Hepatocyte (in vitro differentiated cells): ENCODE measurements at places on chromosomes 7 and 10.

DNA sequence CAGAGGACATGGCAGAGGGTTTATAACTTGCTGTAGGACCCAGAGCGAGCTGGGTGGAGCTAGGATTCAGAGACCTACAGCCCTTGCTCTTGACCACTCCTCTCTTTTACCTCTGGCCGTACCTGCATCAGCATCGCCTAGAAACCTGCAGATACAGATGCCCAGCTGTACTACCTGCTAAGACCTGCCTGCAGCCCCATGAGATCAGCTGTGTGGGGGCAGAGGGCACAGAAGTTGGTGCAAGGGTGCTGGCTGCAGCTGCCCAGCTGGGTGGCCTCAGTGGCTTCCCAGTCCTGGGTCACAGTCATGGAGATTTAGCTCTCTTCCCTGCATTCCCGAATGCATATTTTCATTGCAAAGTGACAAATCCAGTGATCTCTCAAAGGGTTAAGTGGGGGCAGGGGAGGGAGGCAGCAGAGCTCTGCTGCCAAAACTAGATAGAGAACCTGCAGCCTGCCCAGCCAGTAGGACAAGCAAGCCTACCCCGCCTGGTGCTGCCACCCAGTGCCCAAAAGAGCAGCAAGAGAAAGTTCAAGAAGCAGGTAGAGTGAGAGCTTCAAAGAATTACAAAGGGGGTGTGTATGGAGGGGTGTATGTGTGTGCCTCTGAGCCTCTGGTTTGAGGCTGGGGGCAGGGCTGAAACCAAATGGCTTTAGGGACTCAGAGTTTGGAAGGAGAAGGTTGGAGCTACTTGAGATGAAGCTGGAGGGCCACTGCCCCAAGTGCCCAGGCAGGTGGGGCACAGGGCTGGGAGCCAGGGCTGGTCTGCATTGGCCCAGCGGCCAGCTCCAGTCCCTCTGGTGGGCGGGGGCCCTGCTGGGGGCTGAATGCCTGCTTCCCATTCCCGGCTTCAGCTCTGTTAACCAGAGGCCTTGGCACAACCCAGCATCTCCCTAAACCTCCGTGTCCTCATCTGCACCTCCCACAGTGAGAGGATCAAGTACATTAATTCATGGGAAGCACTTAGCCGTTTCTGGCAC lies 6.9 kb downstream of the FAM241B start:
- H3K27me3 ChIP-seq, result no peaks in the 10 kb centered on the region
- H3K4me3 ChIP-seq, result no peak overlapping the region
- no peak for DNase-seq
- no peaks in the 10 kb centered on the region for H3K36me3 ChIP-seq
- H3K27ac ChIP-seq, result no peak overlapping the region

DNA sequence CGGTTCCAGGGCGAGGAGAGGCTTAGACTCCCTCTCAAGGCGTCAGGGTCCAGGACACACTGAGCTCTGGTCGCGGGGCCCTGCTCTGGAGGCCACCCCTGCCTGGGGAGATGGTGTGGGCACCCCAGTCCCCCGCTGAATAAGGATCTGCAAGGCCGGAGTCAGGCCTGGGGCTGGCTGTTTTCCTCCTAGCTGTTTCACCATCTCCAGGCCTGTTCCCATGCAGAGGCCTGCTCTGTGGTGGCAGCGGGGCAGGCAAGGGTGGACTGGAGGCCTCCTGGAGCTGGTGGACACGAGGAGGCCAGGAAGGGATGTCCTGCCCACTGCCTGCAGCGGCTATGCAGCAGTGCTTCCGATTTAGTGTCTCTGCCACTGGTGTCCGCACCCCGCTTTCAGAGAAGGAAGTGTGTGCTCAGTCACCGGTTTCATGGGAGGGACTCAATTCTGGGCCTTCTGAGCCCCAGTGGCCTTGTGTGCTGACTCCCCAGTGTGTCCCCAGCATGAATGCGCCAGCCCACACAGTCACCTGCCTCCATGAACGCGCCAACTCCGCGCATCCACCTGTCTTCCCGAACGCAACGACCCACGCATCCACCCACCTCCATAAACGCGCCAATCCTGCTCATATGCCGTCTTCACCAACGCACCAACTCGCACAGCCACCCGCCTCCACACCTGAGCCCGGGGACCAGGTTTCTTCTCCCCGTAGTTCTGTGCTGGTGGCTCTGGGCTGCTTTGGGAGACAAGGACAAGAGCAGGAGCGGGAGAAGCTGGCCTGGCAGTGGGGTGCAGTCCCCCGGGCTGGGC lies 14.5 kb upstream of the GPR146 start:
- H3K4me3 ChIP-seq, result no peak overlapping the region
- DNase-seq, result no peak
- H3K27ac ChIP-seq, result peak overlapping the region; percentile 82
- no peaks in the 10 kb centered on the region for H3K36me3 ChIP-seq
- H3K27me3 ChIP-seq, result no peaks in the 10 kb centered on the region

- peak overlapping the region; percentile 16 for H3K27ac ChIP-seq
- peaks cover 3% of the 10 kb centered on the region for H3K4me1 ChIP-seq
- no peaks in the 10 kb centered on the region for H3K36me3 ChIP-seq
- H3K4me3 ChIP-seq, result no peak overlapping the region
- peak; percentile 44 for DNase-seq
- H3K27me3 ChIP-seq, result no peaks in the 10 kb centered on the region
Observed at GRCh38 chr7:156456503-156457115, 184.0 kb upstream of the RNF32 start.

DNA sequence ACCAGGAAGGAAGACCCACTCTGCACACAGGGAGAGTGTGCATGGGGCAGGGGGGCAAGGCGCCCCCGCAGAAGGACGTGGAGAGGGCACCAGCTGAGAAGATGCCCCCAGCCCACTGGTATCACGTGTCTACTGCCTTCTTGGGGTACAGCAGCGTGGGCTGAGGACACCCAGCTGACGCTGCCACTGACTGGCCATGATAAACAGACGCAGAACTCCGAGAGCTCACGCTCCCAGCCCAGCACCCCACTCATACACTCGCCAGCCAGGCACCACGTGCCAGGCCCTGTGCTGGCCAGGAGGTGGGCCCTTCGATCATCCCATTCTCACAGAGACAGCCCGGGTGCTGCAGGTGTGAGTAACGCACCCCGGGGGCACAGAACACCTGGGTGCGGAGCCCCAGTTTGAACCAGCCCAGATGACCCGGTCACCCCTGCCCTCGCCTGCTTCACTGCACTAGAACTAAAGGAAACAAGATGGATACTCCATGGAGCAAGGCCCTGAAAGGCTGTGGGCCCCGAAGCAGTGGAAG lies 199.8 kb downstream of the MAD1L1 start:
- H3K27me3 ChIP-seq, result no peaks in the 10 kb centered on the region
- no peaks in the 10 kb centered on the region for H3K36me3 ChIP-seq
- H3K27ac ChIP-seq, result no peak overlapping the region
- no peak overlapping the region for H3K4me3 ChIP-seq

- no peak overlapping the region for H3K27ac ChIP-seq
- H3K27me3 ChIP-seq, result no peaks in the 10 kb centered on the region
- no peak overlapping the region for H3K4me3 ChIP-seq
- no peaks in the 10 kb centered on the region for H3K4me1 ChIP-seq
- DNase-seq, result no peak
- no peaks in the 10 kb centered on the region for H3K36me3 ChIP-seq
Observed at GRCh38 chr10:65670087-65670486, 1255.7 kb upstream of the LRRTM3 start.

GRCh38 chr7:44306606-44307005 lies 18.8 kb downstream of the CAMK2B start:
- H3K36me3 ChIP-seq, result no peaks in the 10 kb centered on the region
- no peak overlapping the region for H3K27ac ChIP-seq
- no peak for DNase-seq
- peaks cover 8% of the 10 kb centered on the region for H3K27me3 ChIP-seq

- no peak overlapping the region for H3K27ac ChIP-seq
- no peaks in the 10 kb centered on the region for H3K27me3 ChIP-seq
- H3K4me1 ChIP-seq, result no peaks in the 10 kb centered on the region
- H3K36me3 ChIP-seq, result no peaks in the 10 kb centered on the region
- H3K4me3 ChIP-seq, result no peak overlapping the region
Observed at GRCh38 chr10:62916141-62916603, 100.0 kb upstream of the EGR2 start.

- H3K27me3 ChIP-seq, result no peaks in the 10 kb centered on the region
- H3K27ac ChIP-seq, result no peak overlapping the region
- H3K4me3 ChIP-seq, result no peak overlapping the region
- DNase-seq, result no peak
- H3K36me3 ChIP-seq, result no peaks in the 10 kb centered on the region
Observed at GRCh38 chr10:50529660-50530059, 94.1 kb downstream of the SGMS1 start.

GRCh38 chr10:108597657-108598319 lies 1325.5 kb downstream of the XPNPEP1 start:
- no peaks in the 10 kb centered on the region for H3K27me3 ChIP-seq
- peak overlapping the region; percentile 82 for H3K27ac ChIP-seq
- H3K4me3 ChIP-seq, result no peak overlapping the region
- no peaks in the 10 kb centered on the region for H3K36me3 ChIP-seq

DNA sequence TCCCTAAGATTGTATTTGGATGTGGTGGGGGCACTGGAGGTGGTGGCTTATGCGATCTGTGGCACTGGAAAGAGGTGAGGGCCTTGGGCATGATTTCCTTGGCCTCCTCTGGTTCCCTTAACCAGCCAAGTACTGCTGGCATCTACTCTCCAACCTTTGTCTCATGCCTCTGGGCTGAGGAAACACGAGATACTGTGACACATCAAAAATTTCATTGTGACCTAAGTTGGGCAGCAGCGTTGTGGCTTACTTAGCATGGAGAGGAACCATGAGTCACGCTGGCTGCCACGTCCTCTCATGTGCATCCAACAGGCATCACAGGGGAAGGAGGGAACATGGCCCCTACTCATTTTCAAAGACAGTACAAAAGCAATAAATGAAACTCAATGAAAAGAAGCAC lies 29.7 kb upstream of the GSDME start:
- H3K4me3 ChIP-seq, result no peak overlapping the region
- no peaks in the 10 kb centered on the region for H3K36me3 ChIP-seq
- no peaks in the 10 kb centered on the region for H3K4me1 ChIP-seq
- DNase-seq, result no peak
- H3K27ac ChIP-seq, result no peak overlapping the region
- no peaks in the 10 kb centered on the region for H3K27me3 ChIP-seq

DNA sequence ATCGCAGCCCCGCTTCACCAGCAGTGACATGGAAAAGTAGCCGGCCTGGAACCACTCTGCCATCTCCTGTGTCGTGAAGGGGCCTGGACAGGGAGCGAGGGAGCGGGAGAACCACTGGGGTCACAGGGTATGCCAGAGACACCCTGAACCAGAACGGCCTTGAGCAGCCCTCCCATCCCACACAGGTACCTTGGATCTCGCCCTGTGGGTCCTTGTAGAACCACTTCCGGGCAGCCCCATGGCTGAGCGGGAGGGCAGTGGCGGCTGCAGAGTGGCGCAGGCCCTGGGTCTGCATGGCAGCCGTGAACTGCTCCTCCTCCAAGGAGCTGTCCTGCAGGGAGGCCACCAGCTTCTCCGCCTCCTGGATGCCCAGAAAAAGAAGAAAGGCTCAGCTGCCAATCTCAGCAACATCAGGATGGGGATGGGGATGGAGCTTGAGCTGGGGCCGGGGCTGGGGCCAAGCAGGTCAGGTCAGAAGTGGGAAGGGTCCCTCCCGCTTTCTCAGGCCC lies 9.5 kb downstream of the GIGYF1 start:
- no peaks in the 10 kb centered on the region for H3K36me3 ChIP-seq
- no peaks in the 10 kb centered on the region for H3K27me3 ChIP-seq
- DNase-seq, result peak; percentile 5

GRCh38 chr10:3803927-3804741 lies 19.1 kb upstream of the KLF6 start:
- H3K4me3 ChIP-seq, result no peak overlapping the region
- no peak for DNase-seq
- no peaks in the 10 kb centered on the region for H3K36me3 ChIP-seq
- H3K27ac ChIP-seq, result peak overlapping the region; percentile 98
- H3K4me1 ChIP-seq, result peaks cover 60% of the 10 kb centered on the region

GRCh38 chr7:77464589-77464988 lies 48.4 kb upstream of the GSAP start:
- H3K36me3 ChIP-seq, result no peaks in the 10 kb centered on the region
- H3K4me3 ChIP-seq, result no peak overlapping the region
- H3K27me3 ChIP-seq, result no peaks in the 10 kb centered on the region
- H3K27ac ChIP-seq, result no peak overlapping the region
- no peaks in the 10 kb centered on the region for H3K4me1 ChIP-seq
- no peak for DNase-seq
